ENCODE measurements at places on chromosomes 12 and 14.

- no peak for DNase-seq
Measured at GRCh38 chr12:29743077-29743476, 40.7 kb downstream of the TMTC1 start.

DNA sequence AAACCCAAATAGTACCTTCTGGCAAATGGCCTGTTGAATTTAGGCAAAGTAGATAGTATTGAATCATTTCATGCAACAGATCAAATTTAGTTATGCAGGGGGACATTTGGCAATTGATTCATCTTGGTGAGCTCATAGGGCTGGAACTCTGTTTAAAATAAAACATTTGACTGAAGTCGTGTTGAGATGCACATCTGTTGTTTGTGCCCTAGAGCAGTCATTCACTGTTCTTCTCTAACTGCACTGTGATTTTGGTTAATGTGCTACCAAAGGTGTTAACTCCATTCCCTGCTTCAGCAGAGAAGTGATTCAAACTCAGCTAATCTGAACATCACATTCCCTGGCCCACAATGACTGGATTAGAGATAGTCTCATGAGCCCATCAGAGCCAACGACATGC lies 44.0 kb upstream of the CSRP2 start:
- DNase-seq, result no peak

- DNase-seq, result no peak
Measured at GRCh38 chr12:107331471-107331870, 238.1 kb upstream of the CRY1 start.

DNA sequence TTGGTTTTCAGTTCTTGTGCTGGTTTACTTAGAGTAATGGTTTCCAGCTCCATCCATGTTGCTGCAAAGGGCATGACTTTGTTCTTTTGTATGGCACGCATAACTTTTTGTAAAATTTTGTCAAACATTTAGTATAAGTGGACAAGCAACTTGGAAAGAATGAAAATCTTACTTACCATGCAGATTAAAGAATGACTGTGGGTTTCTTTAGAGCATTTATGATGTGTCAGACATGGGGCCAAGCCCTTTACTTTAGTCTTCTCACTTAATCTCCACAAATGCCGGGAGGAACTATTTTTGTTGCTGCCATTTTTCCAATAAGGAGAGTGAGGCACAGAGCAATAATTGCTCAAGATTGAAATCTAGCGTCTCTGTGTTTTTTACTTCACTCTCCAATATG lies 652.5 kb upstream of the TBX3 start:
- DNase-seq, result no peak

GRCh38 chr12:6692888-6693287 lies 3.7 kb upstream of the ZNF384 start:
- DNase-seq, result no peak

GRCh38 chr12:8860165-8860961 lies 37.9 kb downstream of the A2ML1 start:
- DNase-seq, result no peak

- no peak for DNase-seq
Measured at GRCh38 chr14:92652413-92653151, 95.8 kb downstream of the LGMN start.

GRCh38 chr12:123571343-123571813 lies 13.0 kb upstream of the TMED2 start:
- no peak for DNase-seq

DNA sequence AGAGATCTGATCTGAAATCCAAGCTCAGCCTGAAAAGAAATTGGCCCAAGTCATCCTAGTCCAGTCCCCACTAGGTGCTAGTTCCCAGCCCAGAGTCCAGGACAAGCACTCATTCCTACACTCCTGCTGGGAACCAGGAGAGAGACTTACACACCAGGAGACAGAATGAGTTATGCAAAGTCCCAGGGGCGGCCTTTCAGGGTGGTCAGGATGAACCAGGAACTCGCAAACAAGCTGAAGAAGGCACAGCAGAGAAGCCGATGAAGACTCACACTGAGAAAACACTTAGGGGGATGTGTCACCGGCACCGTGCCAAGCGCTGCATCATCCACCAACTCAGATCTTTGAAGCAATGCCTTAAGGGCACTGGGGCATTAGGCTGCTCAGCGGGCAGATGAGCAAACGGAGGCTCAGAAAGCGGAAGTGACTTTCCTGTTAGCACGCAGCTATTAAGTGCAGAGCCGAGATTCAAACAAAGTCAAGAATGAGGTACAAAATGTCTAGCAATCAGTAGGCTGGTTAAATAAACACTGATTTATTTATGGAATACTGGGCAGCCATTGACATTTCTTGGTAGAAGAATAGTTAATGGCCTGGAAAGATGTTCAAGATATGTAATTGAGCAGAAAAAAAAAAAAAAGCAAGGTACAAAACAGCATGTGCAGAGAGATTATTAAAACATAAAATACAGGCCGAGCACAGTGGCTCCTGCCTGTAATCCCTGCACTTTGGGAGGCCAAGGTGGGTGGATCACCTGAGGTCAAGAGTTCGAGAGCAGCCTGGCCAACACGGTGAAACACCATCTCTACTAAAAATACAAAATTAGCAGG lies 78.7 kb downstream of the LRRC74A start:
- DNase-seq, result peak; percentile 43

GRCh38 chr14:92105893-92106142 lies 564 bp downstream of the ATXN3 start:
- DNase-seq, result no peak

- no peak for DNase-seq
Measured at GRCh38 chr12:117408161-117408791, 46.9 kb upstream of the NOS1 start.

DNA sequence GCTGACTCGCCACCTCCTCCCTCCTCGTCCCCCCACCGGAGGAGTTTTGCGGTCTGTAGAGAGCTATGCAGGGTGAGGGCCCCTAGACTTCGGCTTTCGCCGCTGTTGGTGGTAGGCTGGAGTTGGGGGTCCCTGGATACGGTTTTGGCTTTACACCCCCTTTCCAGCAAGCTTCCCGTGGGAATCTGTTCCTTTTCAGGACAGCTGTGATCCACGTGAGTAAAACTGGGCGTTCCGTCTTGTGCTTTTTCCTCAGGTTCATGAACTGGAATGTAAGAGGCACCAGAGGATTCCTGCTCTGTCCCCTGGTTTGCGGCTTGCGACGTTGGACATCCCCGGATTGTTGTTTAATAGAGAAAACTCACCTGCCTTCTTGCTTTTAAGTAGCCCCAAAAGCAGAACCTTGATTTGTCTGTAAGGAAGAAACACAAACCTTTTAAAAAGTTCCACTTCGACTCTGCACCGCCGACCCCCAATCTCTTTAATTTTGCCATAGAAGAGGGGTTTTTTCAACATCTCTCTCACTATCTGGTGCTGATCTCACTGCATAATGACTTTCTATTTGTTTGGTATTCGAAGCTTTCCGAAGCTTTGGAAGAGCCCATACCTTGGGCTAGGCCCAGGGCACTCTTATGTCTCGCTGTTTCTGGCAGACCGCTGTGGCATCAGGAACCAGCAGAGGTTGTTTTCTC lies 490 bp downstream of the PRORP start:
- no peak for DNase-seq

GRCh38 chr12:47714826-47715386 lies 9.1 kb upstream of the RPAP3 start:
- DNase-seq, result no peak

GRCh38 chr12:118122264-118122663 lies 13.7 kb upstream of the PEBP1 start:
- no peak for DNase-seq

DNA sequence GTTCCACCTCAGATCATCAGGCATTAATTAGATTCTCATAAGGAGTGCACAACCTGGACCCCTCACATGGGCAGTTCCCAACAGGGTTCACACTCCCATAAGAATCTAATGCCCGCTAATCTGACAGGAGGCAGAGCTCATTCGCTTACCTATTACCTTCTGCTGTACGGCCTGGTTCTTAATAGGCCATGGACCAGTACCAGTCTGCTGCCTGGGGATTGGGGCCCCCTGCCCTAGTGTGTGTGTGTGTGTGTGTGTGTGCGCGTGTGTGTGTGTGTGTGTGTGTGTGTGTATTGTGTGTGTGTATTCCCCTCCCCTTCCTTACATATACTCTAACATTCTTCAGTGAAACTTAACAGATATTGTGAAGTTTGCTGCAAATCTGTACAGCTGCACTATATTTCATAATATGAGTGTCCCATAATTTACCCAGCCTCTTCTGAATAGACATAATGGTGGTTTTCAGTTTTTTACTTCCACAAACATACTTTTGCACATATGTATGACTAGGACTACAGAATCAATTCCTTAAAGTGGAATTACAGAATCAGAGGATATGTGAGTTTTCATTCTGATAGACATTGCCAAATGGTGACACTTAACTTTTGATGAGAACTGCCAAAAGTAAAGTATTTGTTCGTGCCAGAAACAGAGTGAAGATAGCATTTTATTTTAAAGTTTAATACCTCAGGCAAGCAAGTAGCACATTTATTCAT lies 205.2 kb upstream of the EEA1 start:
- no peak for DNase-seq

DNA sequence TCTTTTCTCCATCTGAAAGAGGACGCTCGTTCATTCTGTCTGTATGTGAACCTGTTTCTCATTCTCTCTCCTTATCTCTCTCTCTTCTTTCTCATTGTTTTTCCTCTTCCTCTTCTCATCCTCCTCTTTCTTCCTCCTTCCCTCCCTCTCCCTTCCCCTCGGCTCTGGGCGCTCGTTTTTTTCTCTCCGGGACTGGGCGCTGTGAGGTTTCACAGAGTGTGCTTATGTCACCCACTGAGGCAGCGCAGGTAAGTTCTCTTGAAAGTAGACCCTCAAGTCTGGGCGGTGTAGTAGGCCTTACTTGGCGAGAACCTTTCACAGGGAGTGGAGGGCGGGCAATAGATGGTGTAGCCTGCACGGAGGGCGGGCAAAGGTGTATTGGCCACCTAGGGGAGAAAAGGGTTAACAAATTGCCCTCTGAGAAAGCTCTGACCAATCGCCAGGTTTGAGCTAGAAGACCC lies 4.5 kb upstream of the SIX1 start:
- DNase-seq, result no peak

GRCh38 chr14:72686101-72686500 lies 207.8 kb downstream of the DPF3 start:
- no peak for DNase-seq
